ENCODE measurements at places on chromosomes 3 and 15.

DNA sequence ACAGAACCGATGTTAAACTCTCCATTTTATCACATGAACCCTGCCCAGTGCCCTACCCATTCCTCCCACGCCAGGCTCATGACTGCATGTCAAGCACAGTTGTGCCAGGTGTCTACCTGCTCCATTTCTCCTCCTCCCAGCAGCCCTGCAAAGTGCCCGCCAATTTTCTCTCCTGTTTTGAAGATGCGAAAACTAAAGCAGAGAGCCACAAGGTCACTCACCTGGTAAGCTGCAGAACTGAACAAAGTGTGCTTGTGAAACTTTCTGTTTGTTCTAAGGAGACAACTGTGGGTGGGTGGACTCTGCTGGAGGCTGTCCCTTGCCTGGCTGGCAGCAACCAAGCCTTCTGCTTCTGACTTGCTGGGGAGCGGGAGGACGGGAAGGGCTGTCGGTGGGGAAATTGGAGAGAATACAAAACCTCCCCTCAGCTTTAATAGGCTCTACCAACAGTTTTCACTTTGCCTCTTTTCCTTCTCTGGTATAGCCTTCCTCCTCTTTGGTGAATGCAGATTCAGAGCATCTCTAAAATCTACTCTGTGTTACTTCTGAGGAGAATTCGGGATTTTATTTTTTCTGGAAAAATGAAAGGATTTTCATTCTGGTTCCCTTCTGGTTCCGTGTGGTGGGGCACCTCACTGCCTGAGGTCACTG lies 23.0 kb downstream of the LIMD1 start:
- DNase-seq, result no peak

GRCh38 chr3:123749711-123750110 lies 134.4 kb downstream of the MYLK start:
- DNase-seq, result no peak

- DNase-seq, result no peak
Measured at GRCh38 chr3:159559771-159560170, 428.9 kb upstream of the IL12A start.

DNA sequence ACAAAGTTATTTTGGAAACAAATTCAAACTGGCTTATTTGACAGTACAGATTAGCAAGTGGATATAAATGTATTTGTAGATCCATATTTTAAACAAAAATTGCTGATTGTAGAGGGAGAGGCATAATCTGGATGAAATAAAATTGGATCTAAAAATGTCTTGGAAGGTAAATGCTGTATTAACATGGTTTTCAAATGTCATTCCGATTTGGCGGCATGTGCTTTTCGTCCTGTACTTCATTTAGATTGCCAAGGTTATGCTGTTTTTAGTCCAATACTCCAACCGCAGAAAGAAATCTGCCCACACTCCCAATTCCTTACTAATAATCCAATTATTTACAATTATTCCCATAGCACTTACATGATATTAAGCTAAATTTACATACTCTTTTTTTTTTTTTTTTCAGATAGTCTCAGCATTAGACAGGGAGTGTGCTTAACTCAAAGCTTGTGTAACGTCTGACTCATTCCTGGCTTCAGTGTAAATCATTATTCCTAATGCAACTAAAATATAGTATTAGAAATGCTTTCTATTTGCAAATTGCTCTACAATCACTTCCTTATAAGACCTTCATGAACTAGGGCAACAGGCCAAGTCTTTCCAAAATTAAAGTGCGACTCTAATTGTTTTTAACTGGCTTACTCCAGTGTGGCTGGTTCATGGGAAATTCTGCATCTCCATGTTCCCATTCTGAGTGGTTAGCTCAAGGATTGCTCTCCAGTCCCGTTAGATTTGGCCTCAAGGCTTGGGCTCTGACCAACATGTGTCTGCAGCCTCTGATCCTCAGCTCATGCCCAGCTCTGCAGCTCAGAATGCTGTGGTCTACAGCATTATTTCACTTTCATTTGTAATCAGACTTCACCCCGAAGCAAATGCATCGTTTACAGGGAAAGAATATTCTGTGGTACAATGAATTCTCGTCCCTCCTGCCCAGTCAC lies 103.9 kb downstream of the FBN1 start:
- no peak for DNase-seq

GRCh38 chr15:71301958-71302621 lies 186.8 kb downstream of the THSD4 start:
- no peak for DNase-seq

DNA sequence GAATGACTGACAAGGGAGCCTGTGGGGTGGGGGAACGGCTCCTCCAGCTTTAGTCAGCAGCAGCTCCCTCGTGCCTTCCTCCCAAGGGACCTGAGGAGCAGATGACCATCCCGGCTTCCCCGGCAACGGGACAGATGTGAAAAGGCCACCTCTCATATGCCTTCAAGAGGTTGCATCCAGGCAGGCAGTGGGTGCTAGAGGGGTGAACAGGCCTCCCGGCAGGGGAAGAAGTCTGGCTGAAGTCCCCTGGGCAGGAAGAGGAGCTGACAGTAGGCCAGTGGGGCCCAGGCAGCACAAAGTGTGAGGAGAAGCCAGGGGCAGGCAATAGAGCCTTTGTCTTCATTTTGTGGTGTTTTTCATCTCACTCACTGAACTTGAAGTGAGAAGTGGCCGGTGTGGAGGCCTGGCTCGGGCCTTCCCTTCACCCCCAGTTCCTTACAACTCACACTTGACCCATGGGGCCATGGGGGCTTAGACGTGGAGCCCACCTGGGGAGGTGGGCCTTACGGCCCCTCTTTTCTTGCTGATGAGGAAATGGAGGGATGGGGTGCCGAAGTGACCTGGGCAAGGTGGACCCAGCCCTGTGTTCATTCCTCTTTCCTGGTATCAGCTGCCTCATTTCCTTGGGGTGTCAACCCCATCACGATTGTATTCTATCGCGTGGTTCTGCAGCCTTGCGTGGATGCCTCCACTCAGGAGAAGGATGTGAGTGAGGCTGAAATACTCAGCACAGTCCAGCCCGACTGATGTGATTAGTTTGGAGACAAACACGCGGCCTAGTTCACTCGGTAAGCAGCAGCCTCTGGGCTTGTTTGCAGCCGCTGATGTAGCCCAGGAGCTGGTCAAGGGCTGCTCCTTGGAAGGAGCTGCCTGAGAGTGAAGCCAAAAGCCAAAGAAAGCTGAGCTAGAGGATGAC lies 115.5 kb upstream of the ALDH1A3 start:
- DNase-seq, result no peak

- DNase-seq, result peak; percentile 28
Measured at GRCh38 chr3:141402476-141403171, 34.3 kb downstream of the ZBTB38 start.

GRCh38 chr15:28983432-28984311 lies 97.9 kb downstream of the APBA2 start:
- DNase-seq, result no peak

GRCh38 chr3:50658416-50658815 lies 16.3 kb upstream of the DOCK3 start:
- DNase-seq, result no peak

- no peak for DNase-seq
Measured at GRCh38 chr3:191363221-191363620, 32.9 kb upstream of the UTS2B start.
